NCI-H1048 (cell line): ENCODE measurements at places on chromosomes 4 and X.

DNA sequence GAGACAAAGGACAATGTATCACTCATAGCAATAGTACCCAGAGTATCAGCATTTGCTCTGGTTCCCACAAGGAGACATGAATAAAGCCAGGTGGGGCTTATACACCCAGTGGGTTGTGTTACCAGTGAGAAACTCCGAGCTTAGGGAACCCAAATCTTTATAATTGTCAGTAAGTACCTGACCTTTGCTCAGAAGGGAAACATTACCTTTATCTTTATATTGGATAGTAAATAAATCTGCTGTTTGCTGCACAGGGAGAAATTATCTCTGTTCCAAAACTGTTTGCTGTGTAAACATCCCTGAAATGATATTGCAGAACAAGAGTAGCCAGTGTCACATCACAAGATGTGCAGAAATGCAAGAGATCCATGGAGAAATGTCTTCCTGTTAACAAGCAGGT lies 12.1 kb upstream of the SLAIN2 start:
- no peak for DNase-seq

DNA sequence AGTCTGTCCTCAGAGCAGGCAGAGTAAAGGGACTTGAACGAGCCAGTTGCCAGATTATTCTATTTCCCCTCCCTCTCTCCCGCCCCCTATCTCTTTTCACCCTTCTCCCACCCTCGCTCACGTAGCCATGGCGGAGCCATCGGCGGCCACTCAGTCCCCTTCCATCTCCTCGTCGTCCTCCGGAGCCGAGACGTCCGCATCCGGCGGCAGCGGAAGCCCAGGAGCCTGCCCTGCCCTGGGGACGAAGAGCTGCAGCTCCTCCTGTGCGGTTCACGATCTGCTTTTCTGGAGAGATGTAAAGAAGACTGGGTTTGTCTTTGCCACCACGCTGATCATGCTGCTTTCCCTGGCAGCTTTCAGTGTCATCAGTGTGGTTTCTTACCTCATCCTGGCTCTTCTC lies 106.2 kb upstream of the SMAD1 start:
- no peak for DNase-seq

GRCh38 chr4:153215921-153216320 lies 11.7 kb downstream of the TRIM2 start:
- no peak for DNase-seq

DNA sequence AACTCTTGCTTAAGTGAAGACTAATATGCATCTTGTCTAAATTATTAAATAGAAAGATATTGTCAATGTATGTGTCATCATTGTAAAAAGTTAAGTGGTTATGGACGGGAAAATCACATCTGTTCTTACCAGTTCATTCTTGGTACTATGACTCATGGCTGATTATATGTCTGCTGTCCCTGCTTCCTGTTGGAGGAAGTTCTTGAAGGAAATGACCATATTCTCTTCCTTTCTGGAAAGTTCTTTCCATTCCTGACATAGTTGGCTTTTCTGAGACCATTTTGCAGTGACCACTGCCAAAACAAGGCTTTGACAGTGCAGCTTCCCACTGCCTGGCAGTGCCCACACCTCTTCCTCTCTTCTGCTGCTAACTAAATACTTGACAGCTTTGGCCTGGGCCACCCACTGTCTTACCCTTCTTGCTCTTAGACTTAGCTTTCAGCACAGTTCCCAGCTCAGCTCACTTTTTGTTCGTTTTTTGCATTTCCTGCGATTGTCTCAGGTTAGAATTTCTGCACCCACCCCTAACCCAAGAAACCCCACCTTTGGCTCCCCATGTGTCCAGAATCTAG lies 13.2 kb upstream of the CLDN24 start:
- no peak for DNase-seq

DNA sequence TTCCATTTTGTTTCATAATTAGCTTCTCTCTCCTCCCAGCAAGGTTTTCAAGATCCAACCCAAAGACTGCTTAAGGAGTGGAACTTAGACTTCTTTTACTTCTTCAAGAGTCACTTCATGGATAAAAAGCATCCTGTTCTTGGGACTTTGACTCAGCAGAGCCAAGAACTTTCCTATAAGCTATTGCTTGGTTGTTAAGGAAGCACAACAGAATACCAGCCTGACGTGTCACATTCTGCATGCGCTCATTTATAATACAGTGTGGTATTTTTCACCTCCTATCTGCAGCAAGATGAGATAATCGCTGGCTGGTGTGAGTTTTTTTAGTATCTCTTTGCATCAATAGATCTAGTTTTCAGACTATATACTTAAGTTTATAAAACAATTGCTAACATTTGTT lies 152.1 kb downstream of the PALLD start:
- DNase-seq: no peak

- no peak for DNase-seq
Observed at GRCh38 chr4:152676052-152676854, 3.5 kb downstream of the TMEM154 start.

DNA sequence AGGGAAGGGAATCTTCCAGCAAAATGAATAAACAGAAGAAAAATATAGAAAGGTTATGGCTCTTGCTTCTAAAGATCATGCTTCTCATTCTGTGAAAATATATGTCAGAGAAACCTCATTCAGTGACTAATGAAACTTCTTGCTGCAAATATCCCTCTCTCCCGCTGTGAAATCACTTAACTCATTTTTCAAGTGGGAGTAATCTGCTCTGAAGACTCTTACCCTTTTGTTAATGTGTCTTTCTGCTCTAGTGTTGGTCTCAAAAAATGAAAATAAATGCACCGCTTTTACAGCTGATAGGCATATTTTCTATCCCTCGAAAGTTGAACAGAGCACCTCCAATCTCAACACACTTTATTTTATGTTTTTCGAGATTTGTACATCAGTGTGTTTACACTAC lies 252.3 kb downstream of the NLGN4X start:
- DNase-seq: no peak

DNA sequence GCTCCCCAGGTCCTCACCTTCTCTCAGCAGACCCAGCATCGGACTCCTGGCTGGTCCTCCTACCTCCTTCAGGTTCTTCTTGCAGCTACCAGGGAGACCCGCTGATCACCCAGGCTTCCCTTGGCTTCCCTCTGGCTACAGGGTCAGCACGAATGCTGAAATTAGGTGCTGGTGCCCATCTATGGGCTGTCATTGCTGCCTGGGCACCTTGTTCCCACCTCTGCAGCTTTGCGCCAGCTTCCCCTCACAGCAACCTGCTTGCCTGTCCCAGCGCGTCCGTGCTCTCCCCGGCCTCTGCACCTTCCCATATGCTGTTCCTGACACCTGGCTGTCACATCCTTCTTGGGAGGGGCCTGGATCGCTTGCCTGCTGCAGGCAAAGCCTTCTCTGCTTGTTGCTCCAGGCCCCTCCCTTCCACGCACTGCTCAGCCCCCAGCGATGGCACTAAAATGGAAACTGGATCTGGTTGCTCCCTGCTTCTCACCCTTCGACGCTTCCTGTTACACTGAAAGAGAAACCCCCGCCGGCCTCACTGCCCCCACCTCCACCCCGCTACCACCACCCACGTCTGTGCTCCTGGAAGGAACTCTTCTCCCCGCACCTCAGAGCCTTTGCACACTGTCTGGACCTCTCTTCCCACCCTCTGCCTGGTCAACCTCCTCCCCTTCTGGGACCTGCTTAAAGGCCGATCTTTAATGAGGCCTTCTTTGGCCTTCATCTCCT lies 22.2 kb downstream of the C4orf50 start:
- no peak for DNase-seq

GRCh38 chr4:6767748-6768538 lies 14.6 kb upstream of the KIAA0232 start:
- no peak for DNase-seq

DNA sequence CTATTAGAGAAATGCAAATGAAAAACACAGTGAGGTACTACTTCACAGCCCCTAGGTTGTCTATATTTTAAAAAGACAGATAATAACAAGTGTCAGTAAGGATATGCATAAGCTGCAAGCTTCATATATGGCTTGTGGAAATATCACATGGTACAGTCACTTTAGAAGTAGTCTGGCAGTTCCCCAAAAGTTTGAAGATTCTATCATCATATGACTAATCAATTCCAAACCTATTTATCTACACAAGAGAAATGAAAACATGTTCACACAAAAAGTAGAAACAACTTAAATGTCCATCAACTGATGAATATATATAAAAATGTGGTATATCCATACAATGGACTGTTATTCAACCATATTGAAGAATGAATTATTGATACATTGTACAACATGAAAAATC lies 185.8 kb upstream of the STK26 start:
- no peak for DNase-seq

DNA sequence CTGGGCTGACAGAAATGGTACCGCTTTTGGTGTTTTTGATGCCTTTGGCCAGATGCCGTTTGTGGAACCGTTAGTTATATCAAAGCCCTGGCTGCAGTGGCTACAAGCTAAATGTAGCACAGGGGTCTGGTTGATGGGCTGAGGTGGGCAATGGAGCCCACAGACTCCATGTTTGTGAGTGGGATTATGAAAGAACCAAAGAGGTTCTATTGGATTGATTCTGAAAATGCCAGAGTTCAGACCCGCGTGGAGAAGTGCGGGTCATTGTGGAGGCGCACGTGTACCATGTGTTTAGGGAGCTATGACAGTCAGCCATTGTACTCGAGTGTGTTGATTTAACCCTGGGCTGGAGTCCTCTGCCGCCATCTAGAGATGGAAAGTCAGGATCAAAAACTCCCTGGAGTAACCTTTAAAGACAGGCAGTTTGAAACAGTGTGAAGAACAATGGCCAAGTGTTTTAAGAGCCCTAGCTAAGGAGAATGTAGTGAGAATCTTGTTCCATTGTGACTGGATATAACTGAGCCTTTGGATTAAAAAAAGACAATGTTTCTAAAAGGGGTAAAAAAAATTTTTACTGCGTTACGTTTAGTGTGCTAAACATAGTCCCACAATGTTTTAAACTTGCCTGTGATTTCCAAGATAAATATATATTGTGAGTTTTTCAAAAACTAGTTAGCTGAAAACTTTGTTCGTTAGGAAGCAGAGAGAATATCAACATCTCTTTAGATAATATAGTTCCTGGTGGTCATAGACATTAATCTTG lies 12.7 kb downstream of the ART3 start:
- peak; percentile 13 for DNase-seq

DNA sequence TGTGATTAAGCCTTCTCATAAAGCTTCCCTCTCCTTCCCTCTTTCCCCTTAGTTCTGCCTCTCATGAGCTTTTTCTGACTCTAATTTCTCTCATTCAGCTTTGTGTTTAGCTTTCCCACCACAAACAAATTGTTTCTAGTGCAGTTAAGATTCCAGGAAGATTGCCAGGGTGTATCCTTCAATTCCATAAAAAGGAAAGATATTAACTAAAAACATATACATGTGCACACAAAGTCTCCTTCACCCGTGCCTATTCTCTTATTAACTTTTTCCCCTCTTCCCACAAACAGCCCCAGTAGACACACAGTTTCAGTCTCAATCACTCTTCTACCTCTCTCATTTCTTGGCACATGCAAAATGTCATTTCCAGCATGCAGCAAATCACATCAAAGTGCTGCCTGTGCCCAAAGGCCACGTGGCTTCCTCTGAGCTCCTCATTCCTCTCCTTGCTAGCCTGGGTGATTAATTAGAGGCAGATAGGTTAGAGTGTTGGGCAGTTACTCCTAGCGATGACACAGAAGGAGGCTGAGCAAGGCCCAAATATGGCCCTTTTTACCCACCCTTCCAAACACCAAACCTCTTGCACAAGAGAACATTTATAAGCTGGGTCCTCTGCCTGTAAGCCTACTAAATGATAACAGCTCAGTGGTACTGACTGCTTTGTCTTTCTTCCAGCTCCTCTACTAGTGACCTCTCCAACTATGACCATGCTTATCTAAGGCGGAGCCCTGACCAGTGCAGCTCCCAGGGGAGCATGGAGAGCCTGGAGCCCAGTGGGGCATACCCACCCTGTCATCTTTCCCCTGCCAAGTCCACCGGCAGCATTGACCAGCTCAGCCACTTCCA lies 159.6 kb downstream of the SOWAHB start:
- no peak for DNase-seq

GRCh38 chrX:41336447-41336846 lies 2.5 kb downstream of the DDX3X start:
- no peak for DNase-seq

DNA sequence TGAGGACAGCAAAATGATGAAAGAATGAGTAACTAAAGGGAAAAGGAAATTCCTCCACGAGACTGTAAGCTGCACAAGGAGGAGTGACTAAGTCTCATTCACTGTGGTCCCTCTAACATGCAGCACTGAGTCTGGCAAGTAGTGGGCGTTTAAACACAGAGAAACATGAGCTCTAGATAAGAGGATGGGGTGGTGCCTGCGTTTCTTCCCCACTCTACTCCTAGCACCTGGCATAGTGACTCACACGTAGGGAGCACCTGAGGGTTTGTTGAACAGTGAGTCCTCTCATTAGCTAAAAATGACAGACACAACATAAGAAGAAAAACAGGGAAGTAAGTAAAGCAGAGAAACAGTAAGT lies 105.8 kb upstream of the CBR4 start:
- DNase-seq: peak; percentile 36

GRCh38 chr4:48329976-48330375 lies 11.4 kb upstream of the SLAIN2 start:
- DNase-seq: no peak

DNA sequence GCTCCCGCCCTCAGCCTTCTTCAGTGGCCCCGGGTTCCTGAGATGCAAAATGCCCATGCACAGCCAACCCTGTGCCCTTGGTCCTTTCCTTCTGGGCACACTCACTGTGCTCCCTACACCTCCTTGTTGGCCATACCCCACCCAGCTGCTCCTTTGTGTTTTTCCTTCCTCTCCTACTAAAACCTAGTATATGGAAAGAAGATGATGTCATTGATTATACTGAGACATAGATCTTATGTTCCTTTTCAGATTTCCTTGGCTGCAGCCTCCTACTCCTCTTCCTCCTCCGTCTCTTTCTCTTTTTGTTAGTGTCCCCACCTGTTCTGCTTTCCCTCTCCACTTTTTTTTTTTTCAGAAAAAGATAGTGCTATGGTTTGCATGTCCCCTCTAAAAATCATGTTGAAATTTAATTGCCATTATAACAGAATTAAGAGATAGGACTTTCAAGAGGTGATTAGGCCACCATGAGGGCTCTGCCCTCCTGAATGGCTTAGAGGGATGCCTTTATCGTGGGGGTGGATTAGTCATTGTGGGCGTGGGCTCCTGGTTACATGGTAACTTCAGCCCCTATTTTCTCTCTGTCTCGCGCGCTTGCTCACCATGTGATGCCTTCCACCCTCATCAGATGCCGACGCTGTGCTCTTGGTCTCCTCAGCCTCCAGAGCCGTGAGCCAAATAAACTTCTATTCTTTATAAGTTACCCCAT lies 254.9 kb upstream of the GATB start:
- DNase-seq: no peak

DNA sequence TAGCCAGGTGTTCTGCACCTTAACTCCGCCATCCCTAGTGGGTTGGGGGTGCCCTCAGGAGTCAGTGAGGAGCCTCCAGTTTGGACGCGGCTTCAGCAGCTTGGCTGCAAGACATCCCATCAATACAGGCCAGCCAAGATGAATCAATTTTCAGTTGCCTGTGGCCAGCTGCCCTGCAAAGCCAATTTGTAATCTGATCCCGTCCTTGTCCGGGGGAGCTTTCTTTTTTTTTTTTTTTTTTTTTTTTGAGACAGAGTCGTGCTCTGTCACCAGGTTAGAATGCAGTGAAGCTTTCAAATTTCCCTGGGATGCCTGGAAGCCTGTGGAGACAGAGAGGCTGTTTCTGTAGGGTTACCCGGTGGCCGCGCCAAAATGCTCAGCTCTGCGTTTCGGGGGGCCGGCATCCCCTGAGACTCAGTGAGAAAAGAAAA lies 192.5 kb downstream of the ASMT start:
- DNase-seq: no peak
